ENCODE measurements at places on chromosomes 11 and 22.

- no peak for DNase-seq
Measured at GRCh38 chr11:18611196-18611595, 11.6 kb downstream of the MISFA start.

GRCh38 chr11:13638422-13638821 is 30.0 kb upstream of the FAR1 start:
- peak; percentile 4 for DNase-seq

- no peak for DNase-seq
Measured at GRCh38 chr11:45322111-45322705, 36.1 kb upstream of the SYT13 start.

DNA sequence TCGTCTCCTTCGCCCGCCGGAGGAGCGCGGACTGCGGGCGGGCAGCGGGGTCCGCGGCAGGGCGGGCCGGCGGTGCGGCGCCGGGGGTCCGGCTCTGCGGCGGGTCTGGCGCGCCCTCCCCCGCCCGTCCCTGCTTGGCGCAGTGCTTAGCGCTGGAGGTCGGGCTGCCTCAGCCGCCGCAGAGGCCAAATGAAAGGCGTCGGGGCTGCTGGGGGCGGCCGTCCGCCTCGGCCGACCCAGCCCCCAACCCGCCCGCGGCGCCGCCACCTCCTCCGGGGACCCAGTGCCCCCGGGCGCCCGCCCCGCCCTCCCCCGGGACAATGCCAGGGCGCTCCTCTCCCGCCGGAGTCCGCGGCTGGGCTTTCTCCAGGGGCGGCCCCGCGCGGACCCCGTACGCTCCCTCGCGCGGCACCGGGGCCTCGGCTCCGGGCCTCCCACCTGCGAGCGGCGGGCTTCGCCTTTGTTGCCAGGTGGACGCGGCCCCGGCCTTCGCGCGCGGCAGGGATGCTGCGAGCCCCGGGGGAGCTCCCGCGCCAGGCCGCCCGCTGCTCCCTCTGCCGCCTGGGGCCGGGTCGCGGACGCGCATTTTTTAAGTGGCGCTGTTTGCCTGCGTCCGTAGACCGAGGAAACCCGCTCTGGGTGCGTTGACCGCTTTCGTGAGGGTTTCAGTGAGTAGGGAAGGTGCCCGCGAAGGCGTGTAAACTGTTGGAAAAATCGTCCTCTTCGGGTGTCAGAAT is 583 bp downstream of the APLP2 start:
- peak; percentile 72 for DNase-seq

DNA sequence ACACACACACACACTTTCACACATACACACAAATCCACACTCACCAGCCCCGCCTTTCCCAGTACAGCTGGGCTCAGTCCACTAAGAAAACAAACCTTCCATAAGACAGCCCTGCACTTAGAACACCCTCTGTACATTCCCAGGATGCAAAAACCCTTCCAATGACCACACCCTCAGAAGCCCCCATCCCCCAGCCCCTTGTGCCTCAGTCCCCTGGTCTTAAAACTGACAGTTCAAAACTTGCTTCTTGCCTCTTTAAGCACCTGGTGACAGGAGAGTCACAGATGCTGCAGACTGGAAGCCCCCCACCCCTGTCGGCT is 23.0 kb downstream of the APLNR start:
- DNase-seq, result no peak

DNA sequence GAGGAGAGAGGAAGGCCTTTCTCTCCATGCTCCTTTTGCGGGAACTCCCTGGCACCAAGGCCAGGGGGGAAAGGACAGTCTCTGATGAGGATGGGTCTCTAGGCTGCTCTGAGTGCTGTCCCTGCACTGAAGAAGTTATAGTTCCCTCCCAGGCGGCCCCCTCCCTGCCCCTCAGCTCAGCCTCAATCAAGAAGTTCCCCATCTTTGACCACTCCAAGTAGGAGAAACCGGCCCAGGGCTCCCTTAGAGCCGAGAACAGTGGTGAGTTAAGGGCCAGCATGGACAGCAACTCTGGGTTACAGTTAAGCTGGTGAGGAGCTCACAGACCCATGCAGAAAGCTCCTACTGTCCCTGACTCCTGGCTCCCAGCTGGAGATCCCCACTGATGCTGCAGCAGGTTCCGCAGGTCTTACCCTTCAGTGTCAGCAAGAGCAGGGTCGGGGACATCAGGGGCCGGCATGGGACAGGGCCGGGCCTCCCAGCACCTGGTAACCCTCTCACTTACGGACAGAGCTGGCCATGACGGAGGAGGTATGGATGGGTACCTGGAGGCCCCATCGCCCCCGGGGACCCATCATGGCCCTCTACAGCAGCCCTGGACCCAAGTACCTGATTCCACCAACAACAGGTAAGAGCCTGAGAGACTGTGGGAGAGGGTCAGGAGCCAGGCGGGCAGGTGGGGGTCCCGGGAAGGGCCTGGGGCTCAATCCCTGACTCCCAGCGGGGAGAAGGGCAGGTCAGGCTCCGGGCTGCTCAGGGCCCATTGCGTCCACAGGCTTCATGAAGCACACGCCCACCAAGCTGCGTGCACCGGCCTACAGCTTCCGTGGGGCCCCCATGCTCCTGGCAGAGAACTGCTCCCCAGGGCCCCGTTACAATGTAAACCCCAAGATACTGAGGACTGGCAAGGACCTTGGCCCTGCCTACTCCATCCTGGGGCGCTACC is 4.2 kb downstream of the SCGB1C1 start:
- peak; percentile 35 for DNase-seq

DNA sequence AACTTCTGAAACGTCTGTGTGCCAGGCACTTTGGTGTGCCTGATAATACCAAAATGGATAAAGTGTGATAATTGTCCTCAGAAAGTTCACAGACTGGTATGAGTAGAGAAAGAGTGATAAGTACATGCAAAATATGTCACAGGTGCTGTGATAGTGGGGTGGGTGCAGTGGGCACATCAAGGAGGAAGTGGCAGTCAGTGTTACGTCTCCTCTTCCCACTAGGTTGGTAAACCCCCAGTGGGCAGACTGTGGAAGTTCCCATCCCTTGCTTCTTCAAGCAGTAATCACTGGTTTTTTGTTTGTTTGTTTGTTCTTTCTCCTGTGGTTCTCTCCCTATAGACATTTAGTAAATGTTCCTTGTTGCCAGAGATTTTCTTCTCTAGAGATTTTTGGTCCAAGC is 5.4 kb downstream of the RNF121 start:
- DNase-seq, result peak; percentile 14

DNA sequence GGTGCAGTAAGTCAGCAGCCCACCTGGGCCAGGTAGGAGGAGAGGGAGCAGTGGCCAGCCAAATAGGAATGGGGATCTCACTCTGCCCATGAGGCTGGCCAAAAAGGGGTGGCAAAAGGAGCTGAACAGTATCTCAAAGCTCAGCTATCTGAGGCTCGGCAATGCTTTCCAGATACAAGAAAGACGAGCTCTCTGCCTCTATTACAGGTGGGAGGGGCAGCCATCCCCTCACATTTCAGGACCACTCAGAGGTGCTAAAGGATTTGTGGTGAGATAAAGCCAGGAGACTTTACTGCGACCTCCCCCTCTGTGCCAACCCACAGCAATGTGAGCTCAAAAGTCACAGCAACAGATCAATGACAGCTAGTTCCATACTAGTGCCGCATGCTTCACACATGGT is 42.1 kb upstream of the GALNT18 start:
- DNase-seq, result no peak

DNA sequence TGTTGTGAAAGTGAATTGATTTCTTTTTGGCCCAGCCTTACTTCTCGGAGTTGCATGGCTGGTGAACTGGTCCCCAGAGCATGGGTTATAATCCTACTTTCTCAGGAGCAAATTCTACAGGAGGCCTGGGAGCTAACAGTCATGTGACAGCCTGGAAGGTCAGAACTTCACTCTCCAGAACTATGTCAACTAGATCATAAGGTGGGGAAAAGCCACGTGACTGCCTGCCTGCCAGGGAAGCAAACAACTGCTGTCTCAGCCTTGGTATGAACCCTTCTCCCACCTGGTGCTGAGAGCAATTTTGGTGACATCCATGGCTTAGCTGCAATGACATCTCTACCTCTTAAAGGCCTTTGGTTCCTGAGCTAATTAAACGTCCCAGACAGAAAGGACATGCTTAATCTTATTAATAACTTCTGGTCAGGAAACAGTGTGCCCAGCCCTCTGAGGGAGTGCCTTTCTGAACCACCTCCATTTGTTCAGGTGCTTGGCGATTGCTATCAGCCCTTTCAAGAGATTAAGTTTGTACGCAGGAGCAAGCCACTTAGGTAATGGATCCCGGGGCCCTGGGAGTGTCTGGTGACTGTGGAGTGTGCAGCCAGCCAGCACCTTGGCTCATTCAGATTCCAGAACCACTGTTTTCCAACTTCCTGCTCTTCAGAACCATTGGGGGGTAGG is 1.4 kb upstream of the CREB3L1 start:
- no peak for DNase-seq

DNA sequence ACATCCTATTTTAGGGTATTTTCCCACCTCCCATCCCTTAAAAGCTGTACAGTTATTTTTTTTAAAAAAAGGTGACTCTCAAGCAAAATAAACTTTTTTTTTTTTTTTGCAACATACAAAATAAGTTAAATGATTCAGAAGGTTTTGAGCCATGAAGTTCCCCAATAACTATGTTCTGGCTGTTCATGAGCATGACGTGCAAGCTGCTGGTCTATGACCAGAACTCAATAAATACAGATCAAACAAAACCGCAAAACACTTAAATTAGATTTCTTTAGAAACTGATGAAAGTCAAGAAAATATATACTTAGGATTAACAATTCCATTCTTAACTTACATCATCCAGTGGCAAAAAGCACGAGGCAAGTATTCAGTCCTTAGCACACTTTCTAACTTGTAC is 24.1 kb upstream of the CLNS1A start:
- no peak for DNase-seq

DNA sequence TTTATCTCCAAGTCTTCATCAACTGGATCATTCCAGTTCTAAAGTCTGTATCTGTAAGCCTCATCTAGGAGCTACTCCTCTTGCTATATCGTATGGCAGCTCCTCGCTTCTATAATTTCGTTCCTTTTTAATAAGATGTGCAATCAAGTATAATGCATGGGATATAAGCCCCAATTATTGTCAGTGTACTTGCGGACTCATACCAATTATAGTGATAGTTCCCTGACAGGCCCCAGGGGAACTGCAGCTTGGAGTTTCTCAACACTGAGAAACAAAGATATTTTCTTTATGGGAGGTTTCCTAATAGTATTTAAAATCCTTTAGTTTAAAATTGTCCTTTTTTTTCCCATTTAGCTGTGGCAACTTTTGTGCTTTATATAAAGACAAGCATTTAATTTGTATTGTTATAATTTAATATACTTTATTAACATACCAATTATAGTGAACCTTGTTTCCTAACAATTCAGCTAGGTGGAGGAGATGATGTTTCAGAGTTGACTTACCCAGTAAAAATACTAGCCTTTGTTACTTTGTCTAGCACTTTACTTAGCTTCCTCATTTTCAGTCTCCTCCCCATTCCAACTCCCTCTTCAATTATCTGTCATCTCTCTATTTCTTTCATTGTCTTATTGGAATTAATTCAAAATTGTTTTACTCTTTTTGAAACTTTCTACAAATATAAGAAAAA is 25.3 kb upstream of the DDX17 start:
- peak; percentile 81 for DNase-seq

DNA sequence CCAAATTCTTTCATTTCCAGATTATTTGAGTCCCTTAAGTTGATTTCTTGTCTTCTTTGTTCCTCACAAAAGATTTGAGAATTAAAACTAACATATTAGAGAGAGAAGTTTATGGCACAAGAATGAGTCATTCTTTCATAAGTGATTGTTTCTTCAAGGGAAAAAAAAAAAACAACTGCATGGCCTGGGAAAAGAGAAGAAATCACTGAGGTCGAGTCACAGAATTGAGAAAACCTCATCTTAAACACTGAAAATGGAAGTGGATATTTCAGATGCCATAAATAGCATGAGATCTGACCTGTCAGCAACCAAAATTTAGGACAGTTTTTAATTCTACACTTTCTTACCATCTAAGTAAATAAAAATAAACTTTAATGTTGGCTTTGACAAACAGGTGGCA is 87.2 kb downstream of the CWF19L2 start:
- DNase-seq, result no peak

DNA sequence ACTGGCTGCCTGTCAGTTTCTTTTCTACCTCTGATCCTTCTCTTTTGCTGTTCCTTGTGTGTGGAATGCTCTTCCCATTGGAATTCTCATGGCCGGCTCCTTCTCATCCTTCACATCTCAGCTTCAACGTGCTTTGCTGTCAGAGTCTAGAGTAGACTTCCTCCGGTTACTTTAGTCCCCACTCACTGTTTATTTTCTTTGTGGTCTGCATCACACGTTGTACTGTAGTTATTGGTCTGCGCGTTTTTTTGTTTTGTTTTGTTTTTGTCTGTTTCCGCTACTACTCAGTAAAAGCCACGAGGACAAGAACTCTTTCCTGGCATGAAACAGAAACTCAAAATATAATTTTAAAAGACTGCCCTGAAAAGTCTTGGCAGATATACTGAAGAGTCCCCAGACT is 121.3 kb upstream of the SEZ6L start:
- no peak for DNase-seq

Data from NB4 (cell line).